HepG2 (cell line): ENCODE measurements at places on chromosomes 5 and 9.

GRCh38 chr5:64947031-64947430 lies 178.3 kb downstream of the CWC27 start:
- H3K27ac ChIP-seq: no peak overlapping the region
- H3K4me1 ChIP-seq: peaks cover 6% of the 10 kb centered on the region; the same call in 1 of the 2 replicates
- no peaks in the 10 kb centered on the region for H3K36me3 ChIP-seq
- no peaks in the 10 kb centered on the region for H3K27me3 ChIP-seq

DNA sequence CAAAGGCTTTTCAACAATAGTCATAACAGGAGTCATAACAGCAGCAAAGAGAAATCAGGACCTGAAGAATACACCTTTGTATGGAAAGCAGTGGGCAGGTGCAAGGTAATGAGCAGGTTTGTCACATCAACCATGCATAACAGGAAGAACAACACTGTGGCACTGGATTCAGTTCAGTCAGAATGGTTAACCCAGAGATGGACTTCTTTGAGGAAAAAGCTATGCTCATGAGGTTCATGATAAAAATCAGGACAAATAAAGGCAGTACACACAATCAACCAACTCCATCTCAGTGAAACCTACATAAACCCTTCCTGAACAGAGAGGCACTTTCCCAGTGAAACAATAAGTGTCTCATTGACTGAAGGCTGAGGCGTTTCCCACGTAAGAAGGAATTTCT lies 27.0 kb downstream of the ABITRAM start:
- H3K36me3 ChIP-seq: peaks cover 19% of the 10 kb centered on the region; the same call in 2 of the 3 replicates
- H3K4me1 ChIP-seq: no peaks in the 10 kb centered on the region
- H3K27me3 ChIP-seq: no peaks in the 10 kb centered on the region

DNA sequence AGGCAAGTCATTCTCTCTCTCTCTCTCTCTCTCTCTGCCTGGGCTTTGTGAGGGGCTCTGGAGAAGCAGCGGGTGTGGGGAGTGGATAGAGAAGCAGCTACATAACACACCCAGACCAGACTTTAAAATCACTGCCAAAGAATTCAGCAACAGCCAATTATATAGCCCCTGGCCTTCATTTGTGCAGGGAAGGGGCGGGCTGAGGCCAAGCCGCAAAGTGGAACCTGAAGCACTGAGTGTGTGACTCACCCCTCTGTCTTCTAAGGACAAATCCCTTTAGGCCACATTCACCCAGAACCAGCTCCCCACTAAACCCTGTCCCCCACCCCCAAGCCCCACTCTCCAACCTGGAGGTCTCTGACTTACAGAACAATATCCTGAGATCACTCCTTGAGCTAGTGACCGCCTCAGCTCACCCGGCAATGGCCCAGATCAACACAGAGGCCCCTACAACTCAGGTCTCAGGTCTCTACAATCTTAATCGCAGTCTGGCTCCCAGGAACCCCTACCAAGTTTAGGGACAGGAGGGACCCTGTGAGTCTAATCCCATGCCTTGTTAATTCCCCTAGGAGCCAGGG lies 6.0 kb downstream of the B4GALT1 start:
- H3K4me3 ChIP-seq: no peak overlapping the region
- peaks cover 99% of the 10 kb centered on the region for H3K4me1 ChIP-seq
- H3K36me3 ChIP-seq: no peaks in the 10 kb centered on the region

GRCh38 chr9:110351009-110351467 lies 13.4 kb upstream of the TXNDC8 start:
- H3K27me3 ChIP-seq: no peaks in the 10 kb centered on the region
- H3K27ac ChIP-seq: no peak overlapping the region
- DNase-seq: no peak
- no peaks in the 10 kb centered on the region for H3K36me3 ChIP-seq
- H3K4me1 ChIP-seq: no peaks in the 10 kb centered on the region
- H3K4me3 ChIP-seq: no peak overlapping the region

- no peak overlapping the region for H3K4me3 ChIP-seq
- H3K27ac ChIP-seq: no peak overlapping the region
- H3K4me1 ChIP-seq: no peaks in the 10 kb centered on the region
- no peaks in the 10 kb centered on the region for H3K36me3 ChIP-seq
These were observed 304.9 kb downstream of the TMEM167A start for GRCh38 chr5:82772281-82772680.

GRCh38 chr5:14440582-14441431 lies 140.8 kb upstream of the OTULINL start:
- H3K27ac ChIP-seq: no peak overlapping the region
- H3K36me3 ChIP-seq: peaks cover 8% of the 10 kb centered on the region
- no peaks in the 10 kb centered on the region for H3K27me3 ChIP-seq
- no peak overlapping the region for H3K4me3 ChIP-seq
- no peak for DNase-seq

GRCh38 chr5:776862-777711 lies 7.4 kb downstream of the ZDHHC11B start:
- DNase-seq: no peak
- no peak overlapping the region for H3K27ac ChIP-seq
- no peaks in the 10 kb centered on the region for H3K36me3 ChIP-seq
- peaks cover 22% of the 10 kb centered on the region for H3K27me3 ChIP-seq
- no peak overlapping the region for H3K4me3 ChIP-seq

GRCh38 chr5:98961665-98962344 lies 33.0 kb upstream of the CHD1 start:
- no peak overlapping the region for H3K4me3 ChIP-seq
- no peaks in the 10 kb centered on the region for H3K36me3 ChIP-seq
- no peaks in the 10 kb centered on the region for H3K27me3 ChIP-seq
- H3K4me1 ChIP-seq: no peaks in the 10 kb centered on the region

DNA sequence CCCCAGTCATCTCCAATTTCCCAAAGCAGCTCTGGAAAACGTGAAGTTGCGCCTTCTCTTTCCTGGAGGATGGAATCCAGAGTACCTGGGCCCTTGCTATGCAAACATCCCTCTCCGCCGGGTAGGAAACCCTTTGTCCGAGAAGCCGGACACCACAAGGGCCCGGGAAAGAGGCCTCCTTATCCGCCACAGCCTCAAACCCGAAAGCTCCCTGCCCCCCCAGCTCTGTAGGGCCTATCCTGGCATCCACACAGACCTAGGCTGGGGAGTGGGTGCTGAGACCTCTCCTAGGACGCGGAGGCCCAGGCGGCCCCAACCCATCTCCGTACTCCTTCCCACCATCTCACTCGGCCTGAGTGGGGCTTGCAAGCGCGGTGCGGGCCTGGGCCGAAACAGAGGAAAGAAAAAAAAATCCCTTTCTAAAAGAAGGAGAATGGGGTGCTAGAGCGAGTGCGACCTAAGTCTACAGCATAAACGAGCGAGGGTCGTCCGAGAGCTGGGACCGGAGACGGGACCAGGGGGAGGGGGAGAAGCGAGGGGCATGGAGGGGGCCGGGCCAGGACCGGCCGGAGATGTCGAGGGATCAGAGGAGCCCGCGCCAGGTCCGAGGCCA lies 624 bp downstream of the FBXW11 start:
- DNase-seq: peak; percentile 16
- peak overlapping the region; percentile 93 for H3K4me3 ChIP-seq
- H3K4me1 ChIP-seq: peaks cover 42% of the 10 kb centered on the region
- H3K27ac ChIP-seq: peak overlapping the region; percentile 98

DNA sequence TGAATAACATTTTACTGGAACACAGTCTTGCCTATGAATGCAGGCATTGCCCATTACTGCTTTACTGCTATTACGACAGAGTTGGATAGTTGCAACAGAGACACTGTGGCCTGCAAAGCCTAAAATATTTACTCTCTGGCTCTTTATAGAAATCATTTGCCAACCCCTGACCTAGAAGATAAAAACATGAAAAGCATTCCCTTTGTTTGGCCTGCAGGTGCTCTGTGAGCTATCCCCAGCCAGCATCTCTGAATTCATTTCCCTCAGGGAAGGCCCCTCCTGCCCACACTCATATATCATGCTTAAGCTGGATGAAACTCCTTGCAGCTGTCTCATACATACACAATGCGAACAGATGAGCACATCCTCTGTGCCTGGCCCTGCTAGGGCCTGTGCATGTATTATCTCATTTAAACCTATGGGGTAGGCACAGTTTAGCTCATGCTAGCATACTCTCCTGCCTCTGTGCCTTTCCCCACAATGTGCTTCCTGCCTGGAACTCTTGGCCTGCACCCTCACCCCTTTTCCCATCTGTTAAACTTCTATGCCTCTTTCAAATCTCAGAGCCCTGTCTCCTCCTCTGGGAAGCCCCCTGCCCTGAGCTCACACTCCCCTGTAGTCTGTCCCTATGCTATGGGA lies 193.1 kb downstream of the PAX5 start:
- peaks cover 6% of the 10 kb centered on the region; the same call in 1 of the 2 replicates for H3K27me3 ChIP-seq
- H3K4me3 ChIP-seq: no peak overlapping the region
- peak; percentile 64 for DNase-seq

DNA sequence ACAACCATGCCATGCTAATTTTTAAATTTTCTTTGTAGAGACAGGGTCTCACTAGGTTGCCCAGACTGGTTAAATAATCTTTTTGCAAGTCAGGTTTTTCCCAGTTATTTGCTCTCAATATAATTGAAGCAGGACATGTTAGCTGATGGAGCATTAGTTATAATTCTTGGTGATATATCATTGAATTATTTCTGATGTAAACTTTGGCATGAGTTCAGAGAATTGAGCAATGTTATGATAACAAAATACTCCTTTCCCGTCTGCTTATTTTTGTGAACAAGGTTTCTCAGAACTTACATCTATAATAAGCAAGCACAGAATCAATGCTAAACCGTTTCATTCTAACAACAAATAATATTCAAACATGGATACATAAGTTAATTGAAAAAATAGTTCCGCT lies 37.8 kb downstream of the BHMT start:
- H3K27me3 ChIP-seq: peaks cover 6% of the 10 kb centered on the region; the same call in 1 of the 3 replicates
- no peak for DNase-seq
- no peak overlapping the region for H3K27ac ChIP-seq
- no peak overlapping the region for H3K4me3 ChIP-seq
- H3K36me3 ChIP-seq: no peaks in the 10 kb centered on the region

DNA sequence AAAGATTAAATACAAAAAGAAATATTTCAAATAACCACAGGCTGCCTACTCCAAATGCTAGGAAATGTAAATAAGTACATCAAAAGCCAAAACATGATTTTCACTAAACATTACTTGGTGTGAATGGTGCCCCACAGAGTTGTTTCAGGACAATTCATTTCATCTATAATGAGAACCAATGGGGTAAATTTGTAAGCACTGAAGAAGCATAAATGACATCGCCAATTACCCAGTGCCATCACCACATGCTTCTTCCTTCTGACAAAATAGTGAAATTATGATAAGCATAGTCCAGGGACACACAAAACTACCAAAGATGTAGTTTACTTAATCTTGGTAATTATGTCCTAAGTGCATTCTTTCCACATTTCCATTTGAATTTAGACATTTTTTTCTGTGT lies 510.4 kb upstream of the TYRP1 start:
- H3K4me1 ChIP-seq: no peaks in the 10 kb centered on the region
- H3K4me3 ChIP-seq: no peak overlapping the region
- no peak overlapping the region for H3K27ac ChIP-seq
- no peaks in the 10 kb centered on the region for H3K36me3 ChIP-seq
- H3K27me3 ChIP-seq: no peaks in the 10 kb centered on the region

GRCh38 chr9:35972093-35972492 lies 14.1 kb upstream of the OR2S2 start:
- H3K36me3 ChIP-seq: no peaks in the 10 kb centered on the region
- peaks cover 7% of the 10 kb centered on the region; the same call in 1 of the 3 replicates for H3K27me3 ChIP-seq
- H3K4me3 ChIP-seq: no peak overlapping the region
- H3K27ac ChIP-seq: no peak overlapping the region
- DNase-seq: no peak

GRCh38 chr5:123039673-123040072 lies 3.1 kb upstream of the PPIC start:
- H3K36me3 ChIP-seq: no peaks in the 10 kb centered on the region
- H3K4me3 ChIP-seq: no peak overlapping the region
- no peaks in the 10 kb centered on the region for H3K27me3 ChIP-seq
